T-helper 2 cell (primary cell): ENCODE measurements at places on chromosomes 2 and 18.

- DNase-seq = no peak
Observed at GRCh38 chr18:55121397-55122170, 162.3 kb upstream of the CCDC68 start.

DNA sequence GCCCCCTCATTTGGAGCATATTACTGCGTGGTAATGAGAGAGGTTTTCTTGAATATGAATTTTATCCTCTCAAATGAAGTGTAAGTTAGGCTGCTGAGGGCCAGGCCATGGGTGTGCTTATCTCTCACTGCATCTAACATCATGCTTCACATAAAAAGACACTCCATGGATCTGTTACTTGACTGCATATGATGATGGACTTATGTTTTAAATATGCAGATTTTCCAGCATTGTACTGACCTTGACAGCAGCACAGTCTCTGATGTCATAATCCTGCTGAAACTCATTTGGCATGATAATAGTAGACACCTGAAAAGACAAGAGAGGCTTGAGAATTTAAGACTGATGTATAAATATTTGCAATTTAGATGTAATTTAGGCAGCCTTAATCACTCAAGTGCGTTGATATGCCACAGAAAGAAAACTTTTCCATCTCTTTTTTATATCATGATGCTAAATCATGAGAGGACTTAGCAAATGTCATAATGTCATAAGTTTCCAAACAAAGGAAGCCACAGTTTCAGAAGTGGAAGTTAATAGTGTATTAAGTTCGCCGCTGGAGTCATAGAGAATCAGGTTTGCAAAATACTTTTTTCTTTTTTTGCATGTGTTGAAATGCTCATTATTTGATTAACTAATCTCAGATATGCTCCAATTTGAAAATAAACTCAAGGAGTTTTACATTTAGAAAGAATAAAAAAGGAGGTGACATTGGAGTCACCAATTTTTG lies 62.7 kb upstream of the CD302 start:
- no peak for DNase-seq

GRCh38 chr2:231583982-231584381 lies 8.7 kb upstream of the TEX44 start:
- DNase-seq = no peak

DNA sequence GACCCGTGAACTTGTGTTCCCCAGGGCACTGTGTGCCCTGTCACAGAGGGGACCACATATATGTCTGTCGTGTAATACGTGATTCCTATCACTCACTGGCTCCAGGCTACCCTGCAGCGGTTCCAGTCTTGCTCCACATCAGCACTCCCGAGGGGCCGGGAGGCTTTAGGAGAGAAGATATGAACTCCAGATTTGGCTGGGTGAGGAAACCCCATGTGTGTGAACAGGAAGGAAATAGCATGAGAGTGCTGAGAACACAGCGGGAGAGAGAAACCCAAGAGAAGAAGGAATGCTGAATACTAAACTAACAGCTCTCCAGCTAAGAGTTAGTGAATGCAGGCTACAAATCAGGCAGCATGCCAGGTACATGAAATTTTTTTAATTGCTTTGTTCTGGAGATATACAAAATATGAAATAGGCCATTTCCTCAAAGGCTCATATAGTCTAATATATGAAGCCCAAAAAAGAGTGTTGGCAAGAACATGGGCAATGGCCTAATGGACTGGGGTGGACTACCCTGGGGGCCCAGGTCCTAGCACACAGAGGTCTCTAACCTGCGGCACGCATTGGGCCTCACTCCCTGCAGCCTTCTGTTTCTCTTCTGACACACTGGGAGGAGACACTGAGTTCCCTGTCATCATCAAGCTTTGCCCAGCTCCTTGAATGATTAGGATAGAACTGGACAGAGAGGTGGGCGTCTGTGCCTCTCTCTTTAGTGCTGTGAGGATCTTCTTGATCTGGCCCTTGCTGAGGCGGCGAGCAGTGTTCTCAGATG lies 372.8 kb upstream of the RAB6C start:
- no peak for DNase-seq

DNA sequence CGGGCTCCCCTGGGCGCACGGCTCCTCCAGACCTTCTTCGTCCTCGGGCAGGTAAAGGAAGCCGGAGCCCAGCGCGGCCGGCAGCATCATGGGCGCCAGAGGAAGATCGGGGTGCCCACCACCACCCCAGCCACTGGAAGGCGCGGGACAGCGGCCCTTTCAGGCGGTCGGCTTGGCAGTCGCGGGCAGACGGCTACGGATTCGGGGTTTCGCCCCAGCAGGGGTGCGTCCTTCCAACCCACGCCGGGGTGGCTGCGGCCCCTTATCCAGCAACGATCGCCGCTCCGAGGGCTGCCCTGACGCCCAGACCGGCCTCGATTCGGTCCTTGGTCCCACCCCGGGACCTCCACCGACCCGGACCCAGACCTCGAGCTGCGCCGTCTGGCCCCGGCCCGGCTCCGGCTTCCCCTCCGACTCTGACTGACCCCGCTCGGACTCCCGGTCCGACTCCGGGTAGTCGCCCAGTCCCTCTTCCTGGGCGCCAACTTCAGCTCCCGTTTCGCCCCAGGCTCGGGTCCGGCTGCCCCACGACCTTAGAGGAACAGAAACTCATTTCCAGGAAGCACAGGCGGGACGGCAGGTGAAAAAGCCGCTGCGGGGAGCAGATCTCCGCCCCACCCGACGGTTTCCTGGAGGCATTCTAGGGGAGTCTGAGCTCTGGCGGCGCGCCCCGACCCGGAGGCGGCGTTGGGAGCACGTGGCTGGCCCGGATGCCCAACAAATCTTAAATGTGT lies 30.2 kb upstream of the SSB start:
- DNase-seq = peak; percentile 21

DNA sequence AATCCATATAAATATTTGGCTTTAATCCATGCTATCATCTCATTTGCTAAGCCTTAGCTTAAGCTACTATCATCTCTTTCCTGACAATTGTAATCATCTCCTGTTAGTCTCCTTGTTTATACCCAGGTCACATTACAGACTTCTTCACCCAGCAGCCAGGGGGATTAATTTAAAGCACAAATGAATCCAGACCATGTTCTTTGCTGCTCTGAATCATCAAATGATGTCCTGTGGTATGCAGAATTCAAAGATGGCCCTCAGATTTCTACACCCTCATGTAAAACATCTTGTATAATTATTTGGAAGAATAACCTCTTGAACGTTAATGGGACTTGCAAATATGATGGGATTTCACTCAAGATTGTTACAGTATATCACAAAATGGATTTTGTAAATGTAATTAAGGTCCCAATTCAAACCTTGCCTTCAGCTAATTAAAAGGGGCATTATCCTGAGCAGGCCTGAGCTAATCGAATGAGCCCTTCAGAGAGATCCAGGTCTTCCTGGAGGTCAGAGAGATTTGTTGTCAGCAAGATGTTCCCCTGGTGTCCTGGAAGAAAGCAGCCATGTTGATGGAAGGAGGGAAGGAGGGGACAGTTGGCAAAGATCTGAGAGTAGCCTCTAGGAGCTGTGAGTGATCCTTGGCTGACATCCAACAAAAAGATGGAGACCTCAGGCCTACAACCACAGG lies 241.1 kb upstream of the MMADHC start:
- DNase-seq = no peak

DNA sequence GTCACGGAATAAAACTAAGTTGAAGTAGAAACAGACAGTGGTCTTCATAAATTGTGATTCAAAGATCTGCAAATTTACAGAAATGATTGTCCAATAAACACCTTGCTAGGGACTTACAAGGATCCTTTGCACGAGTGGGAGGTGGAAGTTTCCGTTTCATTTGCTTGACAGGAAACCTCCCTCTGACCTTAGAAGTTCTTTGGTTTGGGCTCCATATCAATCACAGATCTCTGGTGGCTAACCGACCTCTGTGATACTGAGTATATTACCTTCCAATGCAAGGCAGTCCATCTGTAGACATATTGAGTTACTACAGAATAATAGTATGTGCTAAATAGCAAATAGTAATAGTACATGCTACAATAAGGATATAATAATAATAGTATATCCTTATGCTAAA lies 33.7 kb upstream of the RNF152 start:
- peak; percentile 26 for DNase-seq

DNA sequence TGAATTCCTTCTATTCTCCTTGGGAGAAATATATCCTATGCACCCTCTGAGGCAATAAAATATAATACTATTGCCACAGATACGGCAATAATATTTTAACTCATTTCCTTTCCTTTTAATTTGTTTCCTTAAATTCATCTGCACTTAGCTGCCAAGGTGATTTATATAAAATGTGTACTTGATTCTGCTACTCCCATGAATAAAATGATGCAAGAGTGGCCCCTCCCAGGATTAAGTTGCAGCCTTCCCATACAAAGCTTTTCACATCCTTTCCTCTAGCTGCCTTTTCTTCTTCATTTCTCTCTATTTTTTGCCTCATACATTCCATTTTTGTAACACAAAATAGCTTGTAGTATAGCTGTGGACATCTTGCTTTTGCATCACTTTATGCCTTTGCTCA lies 464.1 kb upstream of the ZEB2 start:
- no peak for DNase-seq

GRCh38 chr2:218999881-219000568 lies 6.8 kb upstream of the CRYBA2 start:
- DNase-seq = no peak

GRCh38 chr2:197103363-197103762 lies 176.9 kb upstream of the PGAP1 start:
- DNase-seq = no peak

DNA sequence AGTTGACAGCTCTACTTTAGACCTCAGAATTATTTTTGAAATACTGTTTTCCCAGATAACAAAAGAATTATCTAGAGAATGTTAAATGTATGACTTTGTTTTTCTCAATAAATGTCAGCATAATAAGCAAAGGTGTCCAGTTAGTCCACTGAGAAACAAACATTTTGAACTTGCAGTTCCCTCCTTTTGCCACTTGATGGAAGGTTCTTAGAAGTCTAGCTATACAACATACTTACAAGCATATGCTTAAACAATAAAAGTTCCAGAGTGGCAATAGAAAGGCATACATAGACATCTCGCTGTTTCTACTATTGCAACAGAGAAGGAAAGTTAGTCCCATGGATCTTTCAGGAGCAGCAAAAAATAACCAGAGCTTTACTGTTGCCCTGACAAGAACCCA lies 11.8 kb downstream of the NDUFA10 start:
- no peak for DNase-seq

DNA sequence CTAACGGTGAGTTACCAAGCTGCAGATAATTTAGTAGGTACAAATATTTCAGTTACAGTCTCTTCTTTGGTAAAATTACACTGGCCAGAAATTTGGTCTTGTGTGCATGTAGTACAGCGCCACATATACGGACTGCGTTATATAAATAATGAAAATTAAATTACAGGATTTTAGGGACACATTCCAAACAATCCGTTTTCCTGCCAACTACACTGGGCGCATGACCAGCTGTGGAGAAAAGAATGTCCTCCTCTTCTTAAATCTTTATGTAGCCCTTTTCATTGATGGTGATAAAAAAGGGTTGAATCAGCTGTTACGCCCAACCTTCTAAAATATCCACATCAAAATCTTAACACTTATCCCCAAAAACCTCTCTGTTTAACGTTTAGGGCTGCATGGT lies 37.5 kb downstream of the TCF4 start:
- no peak for DNase-seq

GRCh38 chr18:28777756-28778155 lies 600.8 kb upstream of the CDH2 start:
- DNase-seq = no peak

GRCh38 chr18:22667616-22668422 lies 250.1 kb upstream of the CTAGE1 start:
- no peak for DNase-seq

GRCh38 chr18:5895299-5895875 lies at the start of gene TMEM200C:
TMEM200C (minus strand) TSS chr18:5895522; CDS start chr18:5892063, 3,459 bp downstream.
- DNase-seq = no peak

DNA sequence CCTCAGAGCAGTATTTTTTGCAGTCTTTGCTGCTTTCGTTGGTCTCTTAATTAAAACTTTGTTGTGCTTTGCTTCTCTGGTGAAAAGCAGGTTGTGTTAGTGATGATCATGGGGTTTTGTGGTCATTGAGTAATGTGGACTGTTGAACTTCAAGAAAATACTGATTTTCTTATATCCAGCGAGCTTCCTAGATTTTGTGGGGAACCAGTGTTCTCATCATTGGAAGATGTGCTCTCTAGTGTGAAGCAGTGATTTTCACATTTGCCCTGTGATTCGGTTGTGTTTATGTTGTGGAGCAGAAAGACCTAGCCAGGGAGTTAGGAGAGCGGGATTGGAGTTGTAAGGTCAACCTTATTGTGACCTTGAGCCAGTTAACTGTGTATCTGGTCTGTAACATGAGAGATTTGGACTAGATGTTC lies 12.4 kb downstream of the ASAP2 start:
- DNase-seq = no peak

DNA sequence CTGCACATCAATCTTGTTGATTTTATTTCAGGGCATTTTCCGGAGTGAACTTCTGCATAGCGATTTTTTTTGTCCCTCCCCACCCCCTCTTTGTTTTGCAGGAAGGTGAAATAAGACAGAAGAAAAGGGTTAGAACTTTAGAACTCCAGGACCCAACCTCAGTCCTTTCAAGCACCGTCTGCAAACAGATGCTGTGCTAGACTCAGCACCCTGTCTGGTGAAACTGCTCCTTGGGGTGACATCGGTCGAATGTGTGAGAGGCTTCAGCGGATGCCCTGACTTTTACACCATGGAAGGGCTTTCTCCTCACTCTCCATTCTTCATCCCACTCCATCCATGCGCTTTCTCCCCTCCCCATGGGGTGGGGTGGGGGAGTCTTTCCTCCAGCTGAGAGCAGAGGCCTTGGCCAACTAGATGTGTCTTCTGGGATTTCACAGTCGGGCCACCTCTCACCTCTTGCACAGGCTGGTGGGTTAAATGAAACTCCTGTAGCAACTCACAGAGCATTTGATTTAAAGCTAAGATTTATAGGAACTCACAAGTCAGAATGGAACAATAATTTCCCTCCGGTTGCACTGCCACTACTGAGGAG lies 43.3 kb upstream of the EDAR start:
- no peak for DNase-seq

GRCh38 chr2:156471762-156472161 lies 35.6 kb downstream of the GPD2 start:
- DNase-seq = no peak

GRCh38 chr18:47677952-47678351 lies 252.5 kb downstream of the SMAD2 start:
- no peak for DNase-seq

- no peak for DNase-seq
Observed at GRCh38 chr2:143083636-143084035, 45.6 kb upstream of the ARHGAP15 start.

DNA sequence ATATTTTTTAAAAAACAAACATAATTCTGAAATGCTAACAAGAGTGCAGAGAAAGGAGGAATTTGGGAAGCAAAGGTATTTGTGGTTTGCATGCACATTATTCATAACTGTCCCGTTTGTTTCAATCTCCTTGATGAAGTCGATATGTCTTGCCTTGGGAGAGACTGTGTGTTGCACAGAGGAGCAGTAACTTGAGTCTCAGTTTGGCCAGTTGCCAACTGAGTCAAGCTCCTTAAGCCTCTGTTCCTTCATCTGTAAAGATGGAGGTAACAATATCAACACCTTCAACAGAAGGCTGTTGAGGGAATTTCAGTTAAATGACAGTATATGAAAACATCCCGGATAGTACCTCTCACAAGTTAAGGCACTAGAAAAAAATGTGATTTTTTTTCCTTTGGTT lies 226.2 kb downstream of the ASXL3 start:
- no peak for DNase-seq

GRCh38 chr2:176455816-176456291 lies 186.6 kb downstream of the MTX2 start:
- no peak for DNase-seq
